ENCODE measurements at places on chromosomes 2 and 18.
A peak's percentile ranks its signal among the peaks of the same experiment; 100 is the strongest.

DNA sequence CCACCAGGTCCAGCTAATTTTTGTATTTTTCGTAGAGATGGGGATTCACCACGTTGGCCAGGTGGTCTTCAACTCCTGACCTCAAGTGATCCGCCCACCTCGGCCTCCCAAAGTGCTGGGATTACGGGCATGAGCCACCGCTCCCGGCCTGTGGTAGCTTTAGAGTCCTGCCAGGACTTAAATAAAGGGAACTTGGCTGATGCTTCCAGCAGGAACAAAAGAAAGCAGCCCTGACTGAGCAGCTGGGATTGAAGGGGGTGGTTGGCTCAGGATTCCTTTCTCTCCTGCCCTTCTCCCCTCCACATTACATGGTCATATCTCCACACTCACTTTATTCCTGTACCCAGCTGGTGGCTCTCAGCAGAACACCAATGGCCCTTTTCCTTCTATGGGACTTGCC, 20.0 kb downstream of the EFHD1 start:
- H3K36me3 ChIP-seq = no peaks in the 10 kb centered on the region
- H3K4me3 ChIP-seq = no peak overlapping the region
- no peak overlapping the region for H3K27ac ChIP-seq
- DNase-seq = no peak

GRCh38 chr18:47978603-47979002, 48.1 kb upstream of the SMAD2 start:
- H3K36me3 ChIP-seq = no peaks in the 10 kb centered on the region
- no peak for DNase-seq
- no peak overlapping the region for H3K4me3 ChIP-seq
- no peak overlapping the region for H3K27ac ChIP-seq

DNA sequence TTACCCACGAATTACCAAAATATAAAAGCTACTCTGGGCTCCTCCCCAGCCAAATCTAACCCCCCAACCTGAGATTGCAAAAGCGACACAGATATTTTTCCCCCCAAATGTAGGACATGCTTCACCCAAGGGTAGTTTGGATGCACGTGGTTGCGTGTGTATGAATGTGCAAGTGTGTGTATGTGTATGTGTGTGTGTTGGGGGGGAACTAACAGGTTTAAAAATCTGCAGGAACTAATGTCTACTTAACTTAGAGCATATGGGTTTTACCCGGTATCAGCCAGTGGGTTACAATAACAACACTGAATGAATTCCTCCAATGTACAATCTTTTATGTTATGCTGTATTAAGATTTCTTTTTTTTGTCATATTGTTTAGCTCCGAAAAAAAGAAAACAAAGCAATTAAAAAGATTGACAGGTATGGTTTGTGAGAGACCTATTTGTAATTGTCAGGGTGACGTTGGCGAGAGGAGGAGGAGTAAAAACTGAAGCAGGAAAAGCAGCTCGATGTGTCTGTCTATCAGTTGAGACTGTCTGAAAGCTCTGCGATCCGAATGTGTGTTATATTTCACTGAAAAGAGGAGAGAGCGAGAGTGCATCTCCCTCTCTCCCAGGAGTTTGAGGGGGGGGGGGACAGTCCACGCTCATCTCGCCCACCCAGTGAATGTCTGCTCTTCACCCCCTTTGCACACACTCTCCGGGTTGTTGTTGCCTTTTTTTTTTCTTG, at the start of gene TSHZ1:
Gene TSHZ1, plus strand, starts transcription at position 524 of the 728 bp plus-strand sequence. CDS start 1,080 bp downstream, outside the sequence.
- H3K27me3 ChIP-seq = no peaks in the 10 kb centered on the region
- peaks cover 62% of the 10 kb centered on the region for H3K4me1 ChIP-seq
- peak; percentile 82 for DNase-seq
- peak within 1 kb of the TSS; percentile 80 for H3K27ac ChIP-seq

- H3K4me1 ChIP-seq = peaks cover 63% of the 10 kb centered on the region
- peak overlapping the region; percentile 63 for H3K4me3 ChIP-seq
- H3K27me3 ChIP-seq = no peaks in the 10 kb centered on the region
- DNase-seq = peak; percentile 85
Observed at GRCh38 chr18:13382366-13382953, 163.9 kb downstream of the LDLRAD4 start.

DNA sequence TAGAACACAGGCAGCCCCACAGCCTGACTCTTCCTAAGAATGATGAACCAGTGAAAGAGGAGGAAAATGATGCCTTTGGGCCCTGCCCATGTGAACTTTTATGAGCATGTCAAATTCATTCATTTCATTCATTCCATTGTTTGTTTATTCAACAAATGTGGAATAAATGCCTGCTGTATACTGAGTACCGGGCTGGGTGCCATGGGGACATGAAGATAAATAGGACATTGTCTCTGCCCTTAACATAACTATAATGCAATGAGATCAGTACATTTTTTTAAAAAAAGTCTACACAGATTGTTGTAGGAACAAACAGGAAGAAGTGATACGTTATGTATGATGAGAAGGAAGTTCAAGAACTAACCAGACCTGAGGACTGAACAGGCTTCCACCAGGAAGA, 14.7 kb downstream of the MREG start:
- no peaks in the 10 kb centered on the region for H3K27me3 ChIP-seq
- no peak overlapping the region for H3K27ac ChIP-seq
- DNase-seq = no peak

DNA sequence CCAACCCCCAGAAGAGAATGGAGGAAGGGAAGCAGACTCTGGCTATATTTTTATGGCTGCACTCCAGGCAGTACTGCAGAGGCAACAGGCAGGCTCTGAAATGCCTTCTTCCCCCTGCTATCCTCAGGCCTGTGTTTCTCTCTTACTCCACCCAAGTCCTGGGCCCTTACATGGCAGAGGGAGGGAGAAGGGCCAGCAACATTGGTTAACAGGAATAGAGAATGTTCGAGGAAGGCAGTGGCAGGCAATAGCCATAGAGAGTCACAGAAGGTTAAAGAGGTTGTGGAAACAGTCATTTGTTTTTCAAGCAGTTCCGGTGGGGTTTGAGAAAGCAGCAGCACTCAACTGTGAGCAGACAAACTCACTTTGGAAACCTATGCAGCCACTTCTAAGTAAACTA, 15.1 kb upstream of the DARS1 start:
- H3K27ac ChIP-seq = no peak overlapping the region
- no peaks in the 10 kb centered on the region for H3K27me3 ChIP-seq
- H3K4me3 ChIP-seq = no peak overlapping the region
- DNase-seq = no peak
- H3K4me1 ChIP-seq = peaks cover 7% of the 10 kb centered on the region

DNA sequence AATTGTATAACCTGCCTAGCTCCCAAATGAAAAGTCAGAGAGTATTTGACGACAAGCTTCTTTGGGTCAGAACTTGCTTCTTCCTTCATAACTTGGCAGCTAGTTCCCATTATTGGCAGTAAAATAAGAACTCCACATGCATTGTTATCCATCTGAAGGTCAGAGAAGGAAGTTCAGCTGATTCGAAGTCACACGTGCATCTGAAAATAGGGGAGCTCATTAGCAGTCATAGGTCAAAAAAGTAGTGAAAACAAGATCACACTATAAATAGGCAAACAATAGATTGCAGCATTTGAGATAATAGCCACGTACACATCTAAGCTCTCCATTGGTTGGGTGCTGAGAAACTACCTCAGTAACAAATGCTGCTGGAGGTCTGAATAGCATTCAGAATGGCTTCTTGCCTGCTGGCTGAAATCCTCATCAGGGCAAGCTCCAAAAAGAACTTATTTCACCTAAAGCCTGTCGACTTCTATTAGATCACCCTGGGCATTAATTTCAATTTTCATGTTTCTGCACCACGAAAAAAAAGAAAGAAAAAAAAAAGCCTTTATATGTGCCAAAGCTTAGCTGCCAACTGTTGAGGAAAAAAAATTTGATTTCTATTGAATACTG, 1492.9 kb upstream of the CELF4 start:
- no peak overlapping the region for H3K27ac ChIP-seq
- no peaks in the 10 kb centered on the region for H3K36me3 ChIP-seq
- H3K4me3 ChIP-seq = no peak overlapping the region
- H3K27me3 ChIP-seq = no peaks in the 10 kb centered on the region
- H3K4me1 ChIP-seq = no peaks in the 10 kb centered on the region

DNA sequence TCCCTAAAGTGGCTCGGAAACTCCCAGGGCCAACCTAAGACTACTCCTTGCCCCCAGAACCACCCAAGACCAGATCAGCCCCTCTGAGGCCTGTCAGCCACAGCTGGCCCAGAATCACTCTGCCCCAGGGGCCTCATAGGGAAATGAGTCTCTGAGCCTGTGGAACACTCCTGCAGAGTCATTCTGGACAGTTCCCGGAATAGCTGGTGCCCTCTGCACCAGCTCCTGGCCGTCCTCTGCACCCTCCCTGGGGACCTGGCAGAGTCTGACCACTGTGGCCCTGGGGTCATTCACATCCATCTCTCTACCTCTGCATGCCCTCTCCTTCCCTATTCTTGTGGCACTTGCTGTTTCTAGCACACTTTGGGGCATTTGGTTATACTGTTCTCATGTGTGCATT, 14.6 kb upstream of the TMEM214 start:
- H3K36me3 ChIP-seq = no peaks in the 10 kb centered on the region
- no peaks in the 10 kb centered on the region for H3K27me3 ChIP-seq
- DNase-seq = no peak

- no peak for DNase-seq
- no peaks in the 10 kb centered on the region for H3K36me3 ChIP-seq
- no peaks in the 10 kb centered on the region for H3K27me3 ChIP-seq
- no peak overlapping the region for H3K27ac ChIP-seq
- no peak overlapping the region for H3K4me3 ChIP-seq
Observed at GRCh38 chr2:163198007-163198406, 359.4 kb upstream of the KCNH7 start.

DNA sequence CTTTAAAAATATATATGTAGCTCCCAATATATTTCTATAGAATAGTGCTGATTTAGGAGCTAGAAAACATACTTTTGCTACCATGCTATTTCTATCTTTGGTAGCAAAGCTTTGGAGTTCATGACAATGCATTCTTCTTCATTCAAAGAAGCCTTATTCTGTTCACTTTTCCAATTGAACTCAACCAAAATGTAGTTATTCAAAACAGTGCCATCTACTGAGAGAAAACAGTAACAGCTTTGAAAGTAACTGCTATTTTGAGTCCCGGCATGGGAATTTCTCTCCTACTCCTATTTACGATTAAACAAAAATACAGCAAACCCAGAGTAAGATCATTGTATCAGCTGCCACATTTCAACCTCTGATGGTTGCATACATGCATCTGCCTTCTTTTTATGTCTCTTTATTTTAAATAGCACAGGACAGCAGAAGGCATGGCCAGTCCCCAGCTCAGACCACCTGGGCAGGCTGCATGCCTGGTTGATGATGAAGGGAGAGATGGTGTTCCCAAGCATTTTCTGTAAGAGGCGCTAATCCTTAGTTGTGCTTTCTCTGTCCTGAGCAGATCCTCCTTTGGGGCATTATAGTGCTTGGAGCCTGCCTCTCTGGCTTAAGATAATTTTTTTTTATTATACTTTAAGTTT, 69.7 kb upstream of the SULT1C3 start:
- no peak overlapping the region for H3K27ac ChIP-seq
- no peaks in the 10 kb centered on the region for H3K36me3 ChIP-seq
- no peak for DNase-seq
- no peak overlapping the region for H3K4me3 ChIP-seq
- H3K27me3 ChIP-seq = no peaks in the 10 kb centered on the region
- no peaks in the 10 kb centered on the region for H3K4me1 ChIP-seq

- no peaks in the 10 kb centered on the region for H3K27me3 ChIP-seq
- peak; percentile 52 for DNase-seq
- no peaks in the 10 kb centered on the region for H3K36me3 ChIP-seq
- no peak overlapping the region for H3K4me3 ChIP-seq
- no peaks in the 10 kb centered on the region for H3K4me1 ChIP-seq
Observed at GRCh38 chr18:12391487-12392165, 14.6 kb upstream of the AFG3L2 start.

DNA sequence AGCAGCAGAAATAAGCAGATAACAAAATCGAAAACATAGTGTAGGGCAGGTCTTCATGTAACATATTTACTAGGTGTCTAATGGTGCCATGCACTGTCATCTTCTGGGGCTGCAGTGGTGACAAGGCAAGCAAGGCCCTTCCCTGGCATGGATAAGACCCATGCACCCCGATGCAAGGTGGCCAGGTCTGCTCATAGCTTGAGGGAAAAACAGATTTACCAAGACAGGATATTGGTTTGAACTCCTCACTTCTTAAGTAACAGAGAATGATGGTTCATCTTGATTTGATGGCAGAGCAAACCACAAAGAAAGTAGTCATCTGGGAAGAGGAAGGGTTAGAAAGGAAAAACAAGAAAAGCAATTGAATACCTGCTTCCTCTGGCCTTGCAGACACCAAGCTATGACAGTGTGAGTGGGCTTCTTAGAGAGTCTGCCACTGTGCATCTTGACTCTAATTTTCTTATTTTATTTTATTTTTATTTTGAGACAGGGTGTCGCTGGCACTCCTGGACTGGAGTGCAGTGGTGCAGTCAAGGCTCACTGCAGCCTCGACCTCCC, 35.8 kb upstream of the EML6 start:
- no peaks in the 10 kb centered on the region for H3K36me3 ChIP-seq
- no peaks in the 10 kb centered on the region for H3K4me1 ChIP-seq
- H3K27me3 ChIP-seq = no peaks in the 10 kb centered on the region

DNA sequence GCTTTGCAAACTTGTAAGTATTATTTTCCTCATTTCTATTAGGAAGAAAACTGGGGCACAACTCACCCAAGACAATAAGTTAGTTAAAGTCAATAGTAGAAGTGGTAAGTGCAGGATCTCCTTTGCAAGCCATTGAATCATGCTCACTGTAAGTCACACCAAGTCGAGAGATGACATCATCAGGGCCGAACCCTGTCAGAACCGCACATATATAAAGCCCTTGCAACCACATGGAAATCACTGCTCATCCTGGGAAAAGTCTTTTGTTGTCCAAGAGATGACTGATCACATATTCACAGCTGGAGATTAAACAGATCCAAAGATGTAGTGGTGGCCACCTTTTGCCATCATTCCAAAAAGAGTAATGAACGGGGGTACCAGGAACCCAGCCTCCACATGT, 484.8 kb upstream of the ID2 start:
- H3K27me3 ChIP-seq = no peaks in the 10 kb centered on the region
- no peak overlapping the region for H3K27ac ChIP-seq
- H3K4me3 ChIP-seq = no peak overlapping the region
- H3K36me3 ChIP-seq = no peaks in the 10 kb centered on the region
- no peak for DNase-seq

- no peaks in the 10 kb centered on the region for H3K27me3 ChIP-seq
- no peak overlapping the region for H3K4me3 ChIP-seq
- DNase-seq = peak; percentile 79
- H3K36me3 ChIP-seq = no peaks in the 10 kb centered on the region
Observed at GRCh38 chr2:29196792-29197788, 81.9 kb downstream of the CLIP4 start.

Data from CD4-positive, alpha-beta memory T cell (primary cell).